GM20000 (cell line): ENCODE measurements at places on chromosomes 6 and 20.

DNA sequence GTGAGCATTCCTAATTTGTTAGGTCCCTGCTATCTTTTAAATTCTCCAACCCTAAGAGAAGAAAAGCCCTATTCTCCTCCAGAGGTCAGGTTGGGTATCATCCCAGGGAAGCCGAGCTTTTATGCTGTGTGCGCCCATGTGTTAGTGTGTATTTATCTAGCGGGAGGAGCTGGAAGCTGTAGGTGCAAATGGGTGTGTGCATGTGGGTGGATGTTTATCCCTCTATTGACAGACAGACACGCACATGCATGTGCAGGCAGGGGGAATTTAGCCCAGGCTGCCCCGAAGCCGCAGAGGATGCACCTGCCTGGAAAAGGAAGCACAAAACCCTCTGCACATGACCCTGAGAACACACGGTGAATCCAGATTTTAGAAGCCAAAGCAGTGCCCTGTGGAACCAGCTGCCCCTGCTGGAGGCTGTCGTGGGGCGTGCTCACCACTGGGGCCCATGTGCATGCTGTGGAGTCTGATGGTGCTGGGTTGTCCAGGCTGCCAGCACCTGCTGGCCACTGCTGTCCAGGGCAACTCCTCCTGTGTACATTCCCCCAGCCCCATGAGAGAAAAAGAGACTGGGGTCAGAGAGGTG lies 397.5 kb downstream of the TAF4 start:
- DNase-seq, result no peak

DNA sequence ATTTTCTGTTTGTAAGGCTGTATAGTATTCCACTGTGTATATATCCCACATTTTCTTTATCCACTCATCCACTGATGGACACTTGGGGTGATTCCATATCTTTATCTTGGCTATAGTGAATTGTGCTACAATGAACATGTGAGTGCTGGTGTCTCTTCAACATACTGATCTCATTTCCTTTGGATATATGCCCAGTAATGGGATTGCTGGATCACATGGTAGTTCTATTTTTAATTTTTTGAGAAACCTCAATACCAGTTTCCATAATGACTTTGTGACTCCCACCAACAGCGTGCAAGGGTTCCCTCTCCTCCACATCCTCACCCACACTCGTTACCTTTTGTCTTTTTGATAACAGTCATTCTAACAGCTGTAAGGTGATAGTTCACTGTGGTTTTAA lies 166.0 kb downstream of the ARHGAP18 start:
- DNase-seq, result no peak

- DNase-seq, result no peak
Measured at GRCh38 chr20:54123587-54124180, 50.1 kb downstream of the CYP24A1 start.

- no peak for DNase-seq
Measured at GRCh38 chr6:105882828-105883227, 203.3 kb upstream of the PRDM1 start.

GRCh38 chr20:25856256-25856884 lies 159.7 kb upstream of the ZNF337 start:
- no peak for DNase-seq

DNA sequence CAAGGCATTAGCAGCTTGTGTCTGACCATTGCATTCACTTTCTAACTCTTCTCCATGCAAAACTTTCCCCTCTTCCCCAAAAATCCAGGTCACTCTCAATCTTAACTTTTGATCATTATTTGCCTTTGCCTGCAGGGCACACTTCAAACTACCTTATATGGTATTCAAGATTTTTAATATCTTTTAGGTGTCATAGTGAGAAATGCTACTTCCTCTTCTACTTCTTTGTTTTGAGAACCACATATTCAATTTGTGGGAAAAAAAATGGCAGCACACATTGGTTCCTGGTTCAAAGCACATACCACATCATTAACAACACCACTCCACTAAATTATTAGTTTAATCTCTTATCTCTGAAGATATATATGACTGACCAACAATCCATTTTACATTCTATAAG lies 1267.0 kb upstream of the CITED2 start:
- no peak for DNase-seq

DNA sequence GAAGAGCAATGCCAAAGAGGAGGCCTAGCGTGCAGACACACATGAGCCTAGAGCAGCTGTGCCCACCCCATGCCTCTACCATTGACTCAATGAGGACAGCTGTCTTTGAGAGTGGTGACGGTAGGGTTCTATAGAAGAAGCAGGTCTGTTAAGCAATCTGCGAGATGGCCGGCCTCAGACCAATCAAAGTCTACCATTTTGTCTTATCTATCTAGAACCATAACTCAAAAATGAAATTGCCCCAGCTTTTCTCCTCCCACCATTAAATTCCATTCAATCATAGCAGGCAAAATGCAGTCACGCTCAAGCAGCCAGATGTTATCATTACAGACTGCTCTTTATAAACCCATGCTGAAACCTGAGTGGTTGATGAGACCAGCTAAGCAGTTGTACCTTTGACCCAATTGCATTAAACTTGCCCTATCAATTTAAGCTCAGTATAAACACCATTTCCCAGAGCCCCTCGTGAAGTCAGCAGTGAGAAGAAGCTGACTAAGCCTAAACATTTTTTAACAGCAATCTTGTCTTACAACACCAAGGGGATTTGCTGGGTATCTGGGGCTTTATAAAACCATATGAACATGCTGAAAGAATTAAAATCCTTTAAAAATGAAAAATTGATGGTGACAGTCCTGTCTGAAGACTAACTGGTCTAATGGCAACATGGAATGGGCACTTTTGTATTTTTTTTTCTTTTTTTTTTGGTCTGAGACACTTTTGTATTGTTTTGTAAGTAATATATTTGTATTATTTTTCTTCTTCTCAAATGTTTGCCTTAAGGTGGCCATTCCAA lies 57.5 kb downstream of the FOXC1 start:
- no peak for DNase-seq

DNA sequence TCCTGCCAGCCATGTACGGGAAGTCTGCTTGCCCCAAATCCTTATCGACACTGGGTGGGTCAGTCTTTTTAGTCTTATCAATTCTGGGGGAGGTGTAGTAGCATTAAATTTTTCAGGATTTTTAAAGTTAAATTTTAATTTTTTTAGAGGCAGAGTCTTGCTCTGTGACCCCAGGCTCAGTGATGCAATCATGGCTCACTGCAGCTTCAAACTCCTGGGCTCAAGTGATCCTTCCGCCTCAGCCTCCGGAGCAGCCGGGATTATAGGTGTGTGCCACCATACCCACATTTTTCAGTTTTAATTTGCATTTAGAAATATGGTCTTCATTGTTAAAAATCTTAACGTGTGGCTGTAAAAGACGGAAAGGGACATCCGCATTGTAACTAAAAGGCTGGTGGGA lies 51.9 kb downstream of the BANF2 start:
- DNase-seq, result no peak

DNA sequence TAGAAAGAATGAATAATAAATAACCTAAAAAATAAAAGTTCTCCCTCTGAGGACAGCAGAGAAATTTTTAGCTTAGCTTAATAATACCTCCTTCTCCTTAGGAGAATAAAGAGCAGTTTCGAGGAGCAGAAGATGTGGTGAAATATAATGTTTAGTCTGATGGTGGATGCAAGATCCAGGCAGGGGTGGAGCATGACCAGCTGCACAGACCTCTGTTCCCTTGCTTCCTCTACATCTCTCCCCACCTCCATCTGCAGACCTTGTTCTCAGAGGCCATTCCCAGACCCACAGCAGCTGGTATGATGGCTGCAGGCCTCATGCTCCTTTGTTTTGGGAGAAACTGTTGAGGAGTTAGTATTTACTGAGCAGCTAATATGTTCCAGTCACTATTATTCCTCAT lies 1.5 kb downstream of the BTN3A2 start:
- no peak for DNase-seq

GRCh38 chr20:20442466-20442865 lies 74.6 kb downstream of the INSM1 start:
- DNase-seq, result no peak

DNA sequence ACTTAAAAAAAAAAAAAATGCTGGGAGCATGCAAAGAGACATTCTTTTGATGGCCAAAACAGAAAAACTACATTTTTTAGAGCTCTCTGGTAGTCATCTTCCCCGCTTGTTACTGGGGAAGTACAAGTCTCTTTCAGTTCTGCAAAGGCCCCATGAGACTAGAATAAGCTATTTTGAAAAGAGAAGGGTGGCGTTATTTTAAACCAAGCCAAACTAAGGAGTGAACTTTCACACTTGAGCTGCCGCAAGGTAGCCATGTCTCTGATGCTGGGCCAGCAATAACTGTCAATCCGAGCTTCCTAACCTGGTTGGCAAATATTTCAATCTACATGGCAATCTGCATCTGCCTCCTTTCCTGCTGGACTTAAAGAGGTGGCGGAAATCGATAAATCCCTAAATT lies 96.7 kb downstream of the L3MBTL3 start:
- DNase-seq, result peak; percentile 63

GRCh38 chr6:30781743-30782424 lies 37.5 kb upstream of the IER3 start:
- DNase-seq, result no peak

DNA sequence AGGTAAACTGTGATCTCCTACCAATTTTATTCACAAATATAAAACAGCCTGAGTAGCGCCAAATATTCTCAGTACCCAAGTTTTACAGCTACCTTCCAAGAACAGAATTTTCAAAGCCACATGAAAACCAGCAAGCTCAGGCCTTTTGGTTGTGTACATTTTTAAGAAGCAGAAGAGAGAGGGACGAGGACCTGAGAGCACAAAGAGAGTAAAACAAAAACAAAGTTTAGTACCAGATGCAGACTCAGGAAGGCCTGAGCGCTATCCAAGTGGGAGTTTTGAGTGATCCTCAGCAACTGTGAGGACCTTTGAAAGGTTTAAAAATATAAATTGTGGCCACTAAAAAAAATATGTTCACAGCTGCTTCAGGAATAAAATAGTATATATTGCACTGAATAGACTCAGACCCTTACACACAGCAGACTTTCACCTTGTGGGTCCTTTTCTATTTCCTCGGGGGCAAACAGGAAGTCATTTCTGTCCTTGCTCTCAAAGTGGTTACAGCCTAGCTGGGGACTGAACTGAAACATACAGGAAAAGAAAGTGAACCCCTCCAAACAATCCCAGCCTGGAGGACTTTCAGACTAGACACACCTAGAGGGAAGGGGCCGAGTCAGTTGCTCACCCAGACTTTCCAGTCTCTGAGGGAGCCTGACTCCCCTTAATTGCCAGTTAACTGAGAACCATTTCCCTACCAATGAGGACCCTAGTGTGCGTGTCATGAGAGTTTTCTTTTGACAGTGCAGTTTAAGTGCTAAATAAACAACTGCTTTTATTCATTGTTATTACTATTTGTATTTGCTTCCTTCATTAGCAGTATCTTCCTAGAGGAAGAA lies 48.5 kb upstream of the NT5E start:
- DNase-seq, result no peak

DNA sequence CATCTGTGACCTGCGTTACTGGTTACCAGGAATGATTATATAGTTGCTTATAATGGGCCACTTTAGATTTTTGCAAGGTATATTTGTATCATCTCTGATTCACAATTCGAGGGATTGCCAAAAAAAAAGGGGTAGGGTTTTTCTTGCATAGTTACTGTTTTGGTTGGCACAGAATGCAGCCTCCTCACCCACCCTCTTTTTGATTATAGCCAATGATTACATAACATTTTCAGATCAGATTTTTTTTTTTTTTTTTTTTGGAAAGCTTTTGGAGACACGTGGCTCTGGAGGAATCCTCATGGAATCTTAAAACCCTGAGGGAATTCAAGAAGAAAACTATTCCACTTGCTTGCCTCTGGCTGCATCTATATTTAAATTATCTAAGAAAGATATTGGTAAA lies 53.7 kb downstream of the UST start:
- no peak for DNase-seq
